ENCODE measurements at places on chromosomes 3 and 15.

DNA sequence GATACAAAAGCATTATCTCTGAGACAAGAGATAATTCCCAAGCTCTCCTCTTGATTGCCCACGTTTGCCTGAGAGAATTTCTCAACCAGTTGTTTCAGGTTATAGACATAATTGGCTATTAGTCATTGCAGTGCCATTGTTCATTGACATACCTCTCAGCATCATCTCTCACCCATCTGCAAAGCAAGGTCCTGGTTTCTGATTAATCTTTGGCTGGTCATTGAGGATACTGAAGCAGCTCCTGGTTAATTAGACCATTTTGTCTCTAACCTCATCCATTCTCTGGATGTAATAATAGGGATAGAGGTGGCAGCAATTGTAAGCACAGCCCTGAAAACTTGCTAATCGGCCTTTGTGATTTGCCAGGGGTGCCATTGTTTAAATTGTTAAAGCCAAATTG, 104.2 kb downstream of the CNTN6 start:
- no peak for DNase-seq

GRCh38 chr3:182683453-182683852, 109.9 kb upstream of the ATP11B start:
- peak; percentile 69 for DNase-seq

DNA sequence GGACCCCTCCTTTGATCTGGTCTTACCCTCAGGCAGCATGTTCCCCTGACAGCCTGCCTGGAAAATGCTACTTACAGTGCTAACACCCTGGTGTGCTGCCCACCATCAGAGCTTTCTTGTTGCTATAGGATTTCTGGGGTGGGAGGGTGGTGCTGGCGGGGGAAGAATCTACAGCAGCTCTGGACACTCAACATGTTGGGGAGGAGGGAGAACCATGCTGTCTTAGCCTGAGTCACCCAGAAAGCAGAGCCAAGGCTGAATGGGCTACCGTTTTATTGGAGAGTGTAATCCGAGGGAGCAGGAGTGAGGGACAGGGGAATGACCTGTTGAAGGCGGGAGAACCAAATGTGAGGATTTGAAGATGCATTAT, 45.6 kb downstream of the MFSD1 start:
- DNase-seq, result no peak

DNA sequence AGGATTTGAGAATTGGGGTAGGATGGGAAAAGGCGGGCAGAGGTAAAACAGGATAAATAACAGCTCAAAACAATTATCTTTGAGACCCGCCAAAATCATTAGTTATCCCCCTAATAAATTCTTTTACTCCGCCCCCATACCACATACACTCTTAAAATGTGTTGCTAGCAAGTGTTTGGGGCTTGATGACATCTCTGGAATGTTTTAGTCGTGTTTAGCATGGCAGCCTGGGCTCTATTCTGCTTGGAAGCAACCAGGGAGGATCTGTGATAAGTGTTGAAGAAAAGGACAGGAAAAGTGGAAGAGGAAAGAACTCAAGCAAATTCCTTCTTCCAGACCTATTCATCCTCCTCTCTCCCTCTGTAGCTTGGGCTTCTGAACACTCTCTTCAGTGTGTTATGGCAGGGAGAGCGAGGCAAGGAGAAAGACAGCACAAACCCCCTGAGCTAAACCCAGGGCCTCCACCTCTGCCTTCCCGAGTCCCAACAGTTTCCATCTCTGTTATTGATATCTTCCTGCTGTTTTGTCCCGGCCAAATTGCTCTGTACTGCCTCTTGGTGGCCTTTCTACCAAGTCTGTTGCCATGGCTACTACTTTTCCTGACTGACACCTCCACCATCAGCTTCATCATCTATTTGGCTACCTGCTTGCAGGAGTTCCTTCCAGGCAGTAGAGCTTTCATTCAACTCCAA, 135.8 kb downstream of the RPL22L1 start:
- DNase-seq, result no peak

DNA sequence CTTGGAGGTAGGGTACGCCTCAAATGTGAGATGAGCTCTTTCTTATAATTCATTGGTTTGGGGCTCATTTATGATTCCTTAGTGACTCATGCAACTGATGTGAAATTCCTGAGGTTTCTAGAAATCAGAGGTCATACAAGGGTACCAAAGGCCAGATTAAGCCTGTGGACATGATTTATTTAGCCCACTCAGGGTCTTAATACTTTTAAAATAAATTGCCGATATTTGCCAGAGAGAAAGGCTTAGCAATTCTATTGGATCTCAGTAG, 289.0 kb downstream of the NEK10 start:
- DNase-seq, result no peak

DNA sequence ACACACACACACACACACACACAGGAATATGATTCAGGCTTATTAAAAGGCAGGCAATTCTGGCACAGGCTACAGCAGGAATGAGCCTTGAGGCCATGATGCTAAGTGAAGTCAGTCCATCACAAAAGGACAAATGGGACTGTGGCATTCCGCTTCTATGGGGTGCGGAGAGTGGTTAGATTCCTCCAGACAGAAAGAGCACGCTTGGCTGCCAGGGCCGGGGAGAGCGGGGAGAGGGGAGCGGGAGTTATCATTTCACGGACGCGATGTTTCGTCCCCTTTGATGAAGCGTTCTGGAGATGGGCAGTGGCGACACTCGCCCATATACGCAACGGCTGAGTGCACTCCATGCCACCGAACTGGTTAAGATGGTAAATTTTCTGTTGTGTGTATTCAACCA, 58.5 kb upstream of the FAM174B start:
- peak; percentile 40 for DNase-seq

GRCh38 chr3:54133196-54133595, 10.8 kb downstream of the CACNA2D3 start:
- no peak for DNase-seq

- no peak for DNase-seq
Measured at GRCh38 chr15:29066310-29066709, 180.5 kb downstream of the APBA2 start.

- DNase-seq, result peak; percentile 63
Measured at GRCh38 chr3:163056874-163057497, 1560.4 kb downstream of the OTOL1 start.

DNA sequence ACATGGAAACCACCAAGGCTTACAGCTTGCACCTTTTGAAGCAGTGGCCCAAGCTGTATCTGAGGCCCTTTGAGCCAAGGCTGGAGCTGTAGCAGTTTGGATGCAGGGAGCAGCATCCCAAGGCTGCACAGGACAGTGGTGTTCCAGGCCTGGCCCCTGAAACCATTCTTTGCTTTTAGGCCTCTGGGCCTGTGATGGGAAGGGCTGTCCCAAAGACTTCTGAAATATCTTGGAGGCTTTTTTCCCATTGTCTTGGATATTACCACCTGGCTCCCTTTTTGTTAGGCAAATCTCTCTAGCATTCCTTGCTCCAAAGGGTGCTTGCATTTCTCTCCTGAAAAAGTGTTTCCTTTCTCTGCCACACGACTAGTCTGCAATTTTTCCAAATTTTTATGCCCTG, 302.8 kb upstream of the MDFIC2 start:
- peak; percentile 59 for DNase-seq

DNA sequence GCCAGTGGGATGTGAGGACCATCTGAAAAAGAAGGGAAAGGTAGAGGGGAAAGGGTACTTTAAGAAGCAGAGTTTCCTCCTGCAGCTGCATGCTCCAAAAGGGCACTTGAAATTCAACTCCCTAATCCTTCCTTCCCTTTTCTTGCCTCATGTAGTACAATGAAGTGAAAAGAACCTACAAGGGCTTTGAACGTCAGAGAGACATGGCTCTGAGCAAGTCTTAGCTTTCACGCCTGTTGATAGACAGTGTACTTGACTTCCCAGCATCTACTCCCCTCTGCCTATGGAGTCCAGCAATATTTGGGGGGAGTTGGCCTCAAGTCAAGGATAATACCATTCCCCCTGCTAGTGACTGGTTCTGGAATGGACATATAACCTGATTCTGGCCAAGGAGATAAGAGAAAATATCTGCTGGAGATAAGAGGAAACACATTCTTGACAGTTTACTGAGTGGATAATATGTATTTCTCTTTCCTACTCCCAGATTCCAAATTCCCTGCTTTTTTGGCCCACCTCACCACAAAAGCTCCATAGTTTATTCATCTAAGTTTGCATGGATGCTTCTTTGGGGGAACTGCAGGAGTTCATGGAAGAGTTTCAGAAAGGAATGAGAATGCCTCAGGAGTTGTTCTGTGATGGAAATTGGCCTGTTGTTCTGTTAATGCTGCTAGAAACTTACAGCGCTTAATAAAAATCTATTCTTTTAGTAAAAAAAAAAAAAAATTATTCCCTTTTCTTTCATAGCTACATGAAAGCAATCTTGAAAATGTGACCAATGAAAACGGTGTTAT, 193.0 kb upstream of the TPM1 start:
- no peak for DNase-seq

- DNase-seq, result no peak
Measured at GRCh38 chr3:128355543-128355919, 111.2 kb downstream of the DNAJB8 start.

DNA sequence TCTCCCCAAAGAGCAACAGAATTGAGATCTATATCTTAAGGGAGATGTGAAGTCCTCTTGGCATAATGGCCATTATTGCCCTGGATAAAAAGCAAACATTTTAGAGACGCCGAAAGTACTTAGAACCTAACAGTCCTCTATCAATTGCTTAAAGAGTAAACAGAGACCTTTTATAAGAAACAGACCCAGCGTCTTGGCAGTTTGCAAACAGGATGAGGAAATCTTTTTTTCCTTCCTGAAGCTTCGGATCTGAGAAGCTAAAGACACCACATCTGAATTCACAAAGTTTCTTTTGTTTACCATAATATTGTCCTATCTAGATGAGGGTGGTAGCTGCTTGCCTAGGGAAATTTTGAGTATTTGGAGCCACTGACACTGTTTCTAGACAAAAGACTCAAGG, 59.9 kb upstream of the LIMD1 start:
- DNase-seq, result no peak

Measured in WTC11 (cell line).